ENCODE measurements at places on chromosomes 7 and 10.

- DNase-seq = no peak
These were observed 185.7 kb downstream of the TAX1BP1 start for GRCh38 chr7:27925573-27926201.

DNA sequence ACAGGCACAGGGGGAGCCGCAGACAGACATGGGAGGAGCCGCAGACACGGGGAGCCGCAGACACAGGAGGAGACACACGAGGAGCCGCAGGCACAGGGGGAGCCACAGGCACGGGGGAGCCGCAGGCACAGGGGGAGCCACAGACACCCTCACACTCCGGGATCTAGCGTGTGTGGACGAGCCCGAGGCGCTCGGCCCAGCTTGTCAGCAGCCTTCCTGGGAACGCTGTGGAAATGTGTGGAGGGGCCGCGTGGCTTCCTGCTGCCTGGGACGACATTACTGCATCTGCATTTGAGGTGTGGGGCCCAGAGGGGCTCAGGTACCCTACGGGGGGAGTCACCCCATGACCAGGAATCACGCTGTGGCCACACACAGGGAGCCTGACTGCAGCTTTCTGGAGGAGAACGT lies 313.2 kb downstream of the PTPRN2 start:
- no peak for DNase-seq

GRCh38 chr7:87075671-87076404 lies 16.4 kb upstream of the ELAPOR2 start:
- no peak for DNase-seq

DNA sequence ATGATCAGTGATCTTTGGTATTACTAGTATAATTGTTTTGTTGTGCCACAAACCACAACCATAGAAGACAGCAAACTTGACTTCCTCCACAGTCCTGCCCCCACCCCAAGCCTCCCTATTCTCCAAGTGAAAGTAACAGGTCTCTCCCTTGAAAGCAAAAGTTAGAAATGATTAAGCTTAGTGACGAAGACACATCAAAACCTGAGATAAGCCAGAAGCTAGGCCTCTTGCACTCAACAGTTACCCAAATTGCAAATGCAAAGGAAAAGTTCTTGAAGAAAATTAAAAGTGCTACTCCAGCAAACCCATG lies 7.5 kb downstream of the SAR1A start:
- peak; percentile 16 for DNase-seq

DNA sequence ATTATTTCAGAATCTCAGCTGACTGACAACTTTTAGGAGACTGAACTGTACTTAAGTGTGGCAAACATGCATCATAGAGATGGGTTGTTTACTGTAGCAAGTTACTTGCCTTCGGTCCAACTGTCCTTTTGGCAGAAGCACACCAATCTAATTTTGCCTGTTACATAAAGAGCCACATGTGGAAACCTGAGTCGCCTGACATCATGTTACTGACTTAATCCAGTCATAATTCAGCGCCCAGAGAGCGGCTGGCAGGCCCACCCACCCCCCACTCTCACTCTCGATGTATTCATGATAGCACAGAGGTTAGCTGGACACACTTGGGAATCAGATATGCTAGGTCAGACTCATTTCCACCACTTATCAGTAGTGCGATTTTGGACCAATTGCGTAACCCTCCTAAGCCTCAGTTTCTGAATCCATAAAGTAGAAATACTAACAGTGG lies 57.3 kb upstream of the CAPZA2 start:
- no peak for DNase-seq

- no peak for DNase-seq
These were observed 140.6 kb downstream of the ARHGAP22 start for GRCh38 chr10:48464121-48464870.

Data from activated effector memory CD4-positive, alpha-beta T cell treated with Interleukin-2 at 50 U/mL for 16 hours (primary cell).